ENCODE measurements at places on chromosomes 3 and 15. TPM values are rescaled to one million over a fixed set of nuclear protein-coding genes. Genes with fewer than 3 reads are reported as not detected.

- DNase-seq = no peak
Measured at GRCh38 chr15:71709808-71710418, 100.4 kb upstream of the NR2E3 start.

DNA sequence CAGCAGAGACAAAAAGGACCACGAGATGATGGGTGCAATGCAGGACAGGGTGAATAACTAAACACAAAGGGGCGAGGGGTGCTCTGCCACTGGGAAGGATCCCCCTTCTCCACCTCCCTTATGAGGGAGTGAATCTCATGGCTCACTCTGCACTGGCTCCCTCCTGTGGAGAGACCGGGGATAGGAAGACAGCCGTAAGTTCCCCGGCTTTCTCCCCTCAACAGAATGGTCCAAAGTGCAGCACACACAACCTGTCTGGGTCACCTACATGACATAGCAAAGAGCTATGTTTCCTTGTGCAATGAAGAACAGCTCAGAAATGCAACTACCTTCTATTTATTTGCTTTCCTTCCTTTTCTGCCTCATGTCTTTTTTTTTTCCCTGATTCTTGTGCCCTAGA lies 7.8 kb upstream of the ACSBG1 start:
- DNase-seq = no peak

- no peak for DNase-seq
Measured at GRCh38 chr3:6737630-6738029, 123.3 kb upstream of the GRM7 start.

DNA sequence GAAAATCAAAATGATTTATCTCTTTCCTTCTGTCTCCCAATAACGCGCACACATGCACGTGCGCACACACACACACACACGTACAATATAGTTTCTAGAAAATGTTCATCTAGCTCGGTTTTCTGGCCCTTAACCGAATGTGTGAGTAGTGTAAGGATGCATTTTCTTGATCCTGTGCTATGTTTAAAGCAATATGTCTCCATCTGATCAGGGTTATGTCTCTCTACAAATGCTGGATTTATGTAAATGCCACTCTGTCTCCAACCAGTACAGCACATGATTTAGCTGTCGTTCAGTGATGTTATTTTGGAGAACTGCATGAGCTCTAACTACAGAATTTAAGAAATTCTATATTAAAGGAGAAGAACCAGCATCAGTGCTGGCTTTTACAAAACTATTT lies 198.0 kb downstream of the TJP1 start:
- DNase-seq = no peak

DNA sequence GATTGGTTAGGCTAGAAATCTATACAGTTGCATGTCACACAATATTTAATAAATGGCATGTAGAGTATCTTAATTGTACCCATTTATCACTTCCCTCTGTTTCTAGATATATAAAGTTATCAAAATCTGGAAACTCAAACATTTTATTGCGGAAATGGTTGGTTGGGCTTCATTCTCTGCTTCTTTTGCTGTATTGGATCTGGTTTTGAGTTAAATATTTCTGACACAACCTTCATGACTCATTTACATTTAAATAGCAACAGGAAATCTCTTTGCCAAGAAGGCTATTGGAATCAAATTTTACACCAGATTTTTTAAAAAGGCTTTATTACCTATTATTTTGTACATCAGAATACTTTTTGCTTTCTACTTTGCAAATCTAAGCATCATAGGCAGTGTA lies 153.8 kb downstream of the EBLN2 start:
- DNase-seq = no peak

DNA sequence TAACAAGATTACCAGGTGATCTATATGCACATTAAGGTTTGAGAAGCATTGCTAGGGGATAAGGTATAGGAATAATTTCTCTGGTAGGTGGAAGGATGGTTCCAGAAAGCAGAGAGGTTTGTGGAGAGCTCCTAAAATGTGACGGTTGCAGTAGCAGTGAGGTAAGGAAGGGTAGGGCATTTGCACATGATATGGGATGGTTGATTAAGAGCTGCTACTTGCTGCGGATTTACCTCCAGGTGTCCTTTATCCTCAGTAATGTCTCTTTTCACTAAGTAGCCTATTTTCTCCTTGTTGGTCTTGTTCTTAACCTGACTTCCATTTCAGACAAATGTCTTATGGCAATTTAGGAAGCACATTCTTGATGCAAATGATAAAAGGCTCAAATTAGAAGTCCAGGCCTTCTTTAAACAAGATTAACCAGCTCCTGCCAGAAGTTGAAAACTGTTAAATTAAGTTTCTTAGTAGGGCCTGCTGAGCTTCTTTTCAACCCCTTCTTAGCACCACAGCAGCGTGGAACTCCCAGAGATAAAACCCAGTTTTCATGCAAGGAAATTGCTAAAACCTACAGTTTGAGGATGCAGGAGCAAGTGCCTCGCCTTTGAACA lies 231.1 kb upstream of the GADL1 start:
- no peak for DNase-seq

GRCh38 chr3:112623717-112624116 lies 17.2 kb downstream of the CCDC80 start:
- no peak for DNase-seq

GOLGA8T gene
- polyA plus RNA-seq = not detected

POLG gene
- 55.7 TPM for polyA plus RNA-seq

Measured in renal cortex interstitium (tissue), 15 donors.